ENCODE measurements at places on chromosomes 12 and 14. TPM values are rescaled to one million over a fixed set of nuclear protein-coding genes. Genes with fewer than 3 reads are reported as not detected.

DNA sequence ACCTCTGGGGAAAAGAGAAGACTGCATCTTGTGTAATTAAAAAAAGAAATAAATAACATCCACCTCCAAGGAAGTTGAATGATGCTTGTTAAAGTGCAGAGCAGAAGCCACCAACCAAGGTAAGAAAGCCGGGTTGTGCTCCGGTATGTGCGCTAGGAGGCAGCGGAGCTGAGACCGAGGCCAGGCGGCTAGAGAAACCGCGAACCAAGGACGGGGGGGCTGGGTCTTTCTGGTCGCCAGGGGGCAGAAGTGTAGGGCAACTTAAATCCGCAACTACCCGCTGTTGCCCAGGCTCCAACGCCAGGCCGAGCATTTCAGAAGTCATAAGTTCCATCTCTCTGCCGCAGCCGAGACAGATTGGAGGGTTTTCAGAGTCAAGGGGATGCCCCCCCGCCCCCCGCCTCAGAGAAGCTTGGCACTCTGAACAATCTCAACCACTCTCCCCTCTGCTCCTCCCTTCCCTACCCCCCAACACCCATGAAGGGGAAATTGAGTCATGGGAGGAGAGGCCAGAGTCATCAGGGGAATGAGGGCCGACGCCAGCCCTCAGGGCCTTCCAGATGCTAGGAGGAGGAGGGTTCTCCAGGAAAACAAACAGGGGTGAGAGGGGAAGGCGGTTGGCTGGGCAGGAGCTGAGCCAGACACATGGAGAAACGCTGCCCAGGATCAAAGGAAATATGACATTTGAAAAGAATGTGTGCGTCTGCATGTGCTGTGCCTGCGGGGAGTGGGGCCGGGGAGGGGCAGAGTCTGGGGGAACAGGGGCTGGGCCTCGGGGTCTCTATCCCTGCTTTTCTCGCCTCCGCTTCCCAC lies 2.2 kb upstream of the NFATC4 start:
- DNase-seq: peak; percentile 67

DNA sequence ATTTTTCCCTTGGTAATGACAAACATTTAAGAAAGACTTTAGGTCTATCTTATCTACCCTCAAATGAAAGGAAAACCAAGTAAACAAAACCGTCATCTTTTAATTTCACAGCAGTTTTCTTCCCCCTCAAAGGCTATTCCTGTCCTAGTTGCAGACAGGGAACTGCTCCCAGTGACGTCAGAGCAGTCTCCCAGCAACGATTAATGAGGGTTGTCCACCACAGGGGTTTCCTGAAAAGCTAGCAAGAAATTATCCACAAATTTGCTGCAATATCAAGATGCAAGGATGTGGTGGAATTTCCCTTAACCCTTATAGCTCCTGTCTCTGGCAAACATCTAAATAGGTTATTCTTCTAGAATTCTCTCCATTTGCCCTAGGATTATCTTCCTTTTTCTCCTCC lies 89.1 kb upstream of the STAC3 start:
- no peak for DNase-seq

- no peak for DNase-seq
These were observed 66.1 kb downstream of the FUT8 start for GRCh38 chr14:65478596-65478995.

DNA sequence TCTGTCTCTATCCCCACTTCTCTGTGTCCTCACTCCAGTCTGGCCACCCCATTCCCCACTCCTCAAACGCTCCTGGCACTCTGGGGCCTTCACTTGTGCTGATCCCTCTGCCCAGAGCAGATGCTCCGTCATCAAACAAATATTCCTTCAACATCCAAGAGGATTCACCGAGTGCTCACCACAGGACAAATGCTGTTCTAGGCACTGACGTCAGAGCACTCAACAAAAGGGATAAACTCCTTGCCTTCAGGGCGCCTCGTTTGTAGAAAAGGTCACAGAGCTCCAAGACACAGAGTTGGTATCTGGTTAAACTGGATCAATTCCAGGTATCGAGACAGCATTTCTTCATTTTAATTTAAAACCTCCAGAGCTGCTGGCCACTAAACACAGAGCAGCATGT lies 35.3 kb downstream of the PSMC1 start:
- DNase-seq: no peak

- DNase-seq: no peak
These were observed 207.1 kb upstream of the SLC16A7 start for GRCh38 chr12:59388694-59389093.

GRCh38 chr14:50060871-50061663 lies 55.3 kb downstream of the VCPKMT start:
- DNase-seq: no peak

GRCh38 chr14:22553445-22553844 lies 35.6 kb downstream of the DAD1 start:
- DNase-seq: no peak

- DNase-seq: no peak
These were observed 166.1 kb downstream of the FOXA1 start for GRCh38 chr14:37428954-37429353.

GRCh38 chr12:95648990-95649791 lies 97.9 kb upstream of the USP44 start:
- no peak for DNase-seq

- no peak for DNase-seq
These were observed 666.8 kb upstream of the TMEM132C start for GRCh38 chr12:127600211-127600610.

GRCh38 chr14:101066826-101067510 lies 163.4 kb upstream of the RTL1 start:
- DNase-seq: no peak

DNA sequence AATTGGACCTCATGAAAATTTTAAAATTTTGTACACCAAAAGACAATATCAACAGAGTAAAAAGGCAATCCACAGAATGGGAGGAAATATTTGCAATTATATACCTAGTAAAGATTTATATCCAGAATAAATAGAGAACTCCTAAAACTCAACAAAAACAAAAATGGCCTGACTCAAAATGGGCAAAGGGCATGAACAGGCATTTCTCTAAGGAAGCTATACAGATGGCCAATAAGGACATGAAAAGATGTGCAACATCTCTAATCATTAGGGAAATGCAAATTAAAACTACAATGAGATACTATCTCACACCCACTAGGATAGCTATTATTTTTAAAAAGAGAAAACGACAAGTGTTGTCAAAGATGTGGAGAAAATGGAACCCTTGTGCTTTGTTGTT lies 10.9 kb upstream of the APOF start:
- DNase-seq: no peak

- no peak for DNase-seq
These were observed 470.3 kb downstream of the VRK1 start for GRCh38 chr14:97267509-97267908.

GRCh38 chr14:33806905-33807304 lies 144.0 kb downstream of the EGLN3 start:
- no peak for DNase-seq

DNA sequence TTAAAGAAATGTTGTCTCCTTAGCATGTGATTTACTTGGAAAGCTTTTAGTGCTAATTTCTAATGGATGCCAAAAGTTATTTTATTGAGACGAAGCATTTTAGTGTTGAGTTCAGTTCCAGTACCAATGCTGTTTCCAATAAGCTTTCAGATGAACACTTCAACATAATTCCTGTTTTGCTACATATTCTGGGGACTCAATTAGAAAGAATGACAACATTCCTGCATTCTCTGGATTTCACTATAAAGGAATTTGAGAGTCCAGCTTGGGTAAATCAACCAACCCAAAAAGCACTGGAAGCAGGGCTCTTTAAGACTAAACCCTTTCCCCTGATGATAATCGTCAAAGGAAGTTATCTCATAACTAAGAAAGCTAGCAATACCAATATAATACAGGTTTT lies 353.0 kb upstream of the TMTC1 start:
- DNase-seq: no peak

DNA sequence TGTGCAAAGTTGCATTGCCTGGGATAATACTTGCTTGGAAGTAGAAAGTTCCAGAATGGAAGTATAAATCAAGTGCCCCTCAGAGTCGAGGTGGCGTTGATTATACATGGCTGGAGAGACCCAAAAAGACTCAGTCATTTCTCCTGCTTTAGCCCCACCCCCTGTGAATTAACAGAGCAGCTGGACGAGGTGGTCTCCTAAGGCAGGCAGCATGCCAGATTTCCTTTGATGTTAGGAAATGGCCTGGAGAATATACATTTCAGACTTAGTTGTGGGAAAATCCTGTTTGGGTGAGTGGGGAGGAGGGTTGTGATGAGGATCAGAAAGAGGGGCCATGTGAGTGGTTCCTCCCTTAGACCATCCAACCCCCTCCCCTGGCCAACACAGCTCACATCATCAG lies 406.1 kb upstream of the TMPO start:
- DNase-seq: no peak

DNA sequence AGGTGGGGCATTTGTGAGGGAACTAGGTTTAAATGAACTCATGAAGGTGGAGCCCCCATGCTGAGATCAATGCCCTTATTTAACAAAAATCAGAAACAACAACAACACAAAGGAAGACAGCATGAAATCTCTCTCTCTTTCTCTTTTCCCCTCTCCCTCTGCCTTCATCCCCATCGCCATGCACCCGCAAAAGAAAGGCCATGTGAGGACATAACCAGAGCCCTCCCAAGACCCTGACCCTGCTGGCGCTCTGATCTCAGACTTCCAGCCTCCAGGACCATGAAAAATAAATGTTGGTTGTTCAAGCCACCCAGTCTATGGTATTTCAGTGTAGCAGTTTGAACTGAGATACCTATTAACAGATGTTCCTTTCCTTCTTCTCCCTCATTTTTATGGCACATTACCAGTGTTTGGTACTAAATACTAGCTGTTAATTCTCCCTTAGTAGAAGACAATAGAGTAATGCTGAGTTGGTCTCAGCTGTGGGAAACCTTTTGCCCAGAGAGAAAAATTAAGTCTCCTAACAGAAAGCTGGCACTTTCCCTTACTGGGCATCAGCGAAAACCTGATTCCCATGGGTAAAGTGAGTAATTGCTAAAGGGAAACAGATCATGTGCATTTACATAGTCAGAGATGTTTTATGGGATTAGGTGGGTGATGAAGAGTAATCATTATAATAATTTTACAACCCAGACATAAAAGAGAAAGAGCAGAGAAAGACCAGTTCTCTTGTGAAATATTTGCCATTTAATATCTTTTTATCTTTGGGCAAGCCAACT lies 264.0 kb upstream of the PLEKHG7 start:
- DNase-seq: no peak

GRCh38 chr12:18970603-18971002 lies 158.9 kb upstream of the PLEKHA5 start:
- DNase-seq: no peak

DNA sequence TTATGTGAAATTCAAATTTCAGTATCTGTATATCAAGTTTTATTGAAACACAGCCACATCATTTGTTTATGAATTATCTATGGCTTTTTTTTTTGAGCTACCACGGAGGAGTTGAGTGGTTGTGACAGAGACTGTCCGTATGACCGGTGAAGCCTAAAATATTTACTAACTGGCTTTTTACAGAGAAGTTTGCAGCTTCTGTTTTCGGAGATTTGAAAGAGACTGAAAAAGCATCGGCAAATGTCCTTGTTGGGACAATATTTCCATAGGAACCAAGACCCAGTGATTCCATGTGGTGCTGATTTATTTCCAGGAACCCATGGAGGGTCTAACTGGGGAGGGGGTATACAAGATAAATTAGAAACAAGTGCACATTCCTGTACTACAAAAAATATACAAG lies 56.2 kb downstream of the RGS6 start:
- no peak for DNase-seq

CACNA2D4 gene
- 0.09 TPM for total RNA-seq

DLGAP5 gene
- total RNA-seq: 24.5 TPM

FOXG1 gene
- total RNA-seq: not detected

MEG3 gene
- total RNA-seq: not detected

GPR137C gene
- 3.8 TPM for total RNA-seq

NRXN3 gene
- total RNA-seq: 10.7 TPM

TAS2R7 gene
- 0.40 TPM for total RNA-seq

Measured in mesothelial cell of epicardium (in vitro differentiated cells).